ENCODE measurements at places on chromosomes 3 and 15.

DNA sequence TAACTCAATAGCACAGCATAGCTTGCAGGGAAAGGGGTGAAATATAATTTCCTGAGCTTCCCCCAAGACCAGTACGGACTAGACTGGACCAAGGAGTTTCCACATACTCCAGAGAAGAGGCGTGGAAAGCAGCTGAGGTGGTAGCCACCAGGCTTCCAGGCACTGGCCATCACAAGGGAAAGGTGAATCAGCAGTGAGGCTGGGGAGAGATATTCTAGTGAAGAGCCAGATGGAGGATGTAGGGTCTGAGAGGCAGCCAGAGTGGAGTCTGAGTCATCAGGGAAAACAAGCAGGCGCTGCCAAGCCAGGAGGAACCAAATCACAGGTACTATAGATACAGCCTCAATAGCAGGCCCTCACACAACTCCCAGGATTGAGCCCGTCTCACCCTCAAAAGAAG is 9.6 kb upstream of the RASA2 start:
- DNase-seq, result peak; percentile 41

GRCh38 chr3:69448877-69449276 is 63.0 kb upstream of the FRMD4B start:
- no peak for DNase-seq

DNA sequence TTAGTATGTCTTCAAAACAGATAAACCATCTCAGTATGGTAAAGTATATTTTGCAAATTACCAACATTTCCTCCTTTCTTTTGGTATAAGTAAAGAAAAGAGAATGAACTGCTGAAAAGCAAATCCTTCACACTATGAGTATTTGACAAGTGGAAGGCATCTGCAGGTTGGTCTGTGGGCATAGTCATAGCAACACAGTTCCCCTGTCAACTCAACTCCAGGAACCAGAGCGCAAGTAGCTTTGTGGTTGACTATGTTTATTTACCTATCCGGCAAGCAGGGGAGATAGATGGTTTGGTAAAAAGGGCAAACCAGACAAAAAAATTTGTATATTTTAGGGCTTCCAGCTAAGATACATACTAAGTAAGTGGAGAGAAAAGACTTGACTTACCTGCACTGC is 88.3 kb upstream of the PPIB start:
- no peak for DNase-seq

GRCh38 chr15:43132830-43133429 is 456 bp upstream of the TMEM62 start:
- no peak for DNase-seq

GRCh38 chr3:106115557-106115956 is 246.7 kb upstream of the CBLB start:
- no peak for DNase-seq

- no peak for DNase-seq
Observed at GRCh38 chr3:36615861-36616260, 148.5 kb downstream of the DCLK3 start.

DNA sequence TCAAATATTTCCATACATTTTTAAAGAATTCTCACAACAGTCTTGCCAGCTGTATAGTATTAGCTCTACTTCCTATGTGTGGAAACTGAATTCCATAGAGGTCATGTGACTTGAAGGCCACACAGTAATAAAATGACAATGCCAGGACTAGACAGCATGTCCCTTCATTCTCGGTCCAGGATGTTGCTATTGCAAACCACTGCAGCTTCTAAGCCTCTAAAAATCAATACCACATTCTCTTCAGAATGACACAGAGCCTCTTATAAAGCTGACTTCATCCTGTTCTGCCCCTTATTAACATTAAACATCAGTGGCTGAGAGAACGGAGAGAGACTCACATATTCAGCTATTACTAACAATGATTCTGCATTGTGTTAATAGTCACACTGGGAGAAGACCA is 240.3 kb upstream of the PEX5L start:
- DNase-seq, result no peak

DNA sequence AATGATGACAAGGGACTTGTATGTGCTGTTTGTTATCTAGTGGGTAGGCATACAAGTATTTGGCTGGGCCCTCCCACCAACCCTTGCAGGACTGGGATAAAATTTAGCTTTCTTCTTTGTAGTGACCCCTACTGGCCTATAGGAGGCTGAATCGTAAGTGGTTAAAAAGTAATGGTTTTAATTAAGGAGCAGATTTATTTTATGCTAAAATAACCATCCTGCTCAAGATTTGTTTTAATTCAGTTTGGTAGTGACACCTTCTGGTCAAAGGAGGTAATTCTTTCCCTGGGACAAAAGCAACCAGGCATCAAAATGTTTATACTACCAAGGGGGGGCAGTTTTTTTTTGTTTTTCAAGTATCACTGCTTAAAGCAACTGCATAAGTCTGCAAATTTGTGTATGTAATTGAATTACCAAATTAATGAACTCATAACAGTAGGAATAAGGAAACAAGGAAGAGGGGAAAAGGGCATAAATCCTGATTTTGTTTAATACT is 70.7 kb downstream of the TOP2B start:
- DNase-seq, result peak; percentile 81

DNA sequence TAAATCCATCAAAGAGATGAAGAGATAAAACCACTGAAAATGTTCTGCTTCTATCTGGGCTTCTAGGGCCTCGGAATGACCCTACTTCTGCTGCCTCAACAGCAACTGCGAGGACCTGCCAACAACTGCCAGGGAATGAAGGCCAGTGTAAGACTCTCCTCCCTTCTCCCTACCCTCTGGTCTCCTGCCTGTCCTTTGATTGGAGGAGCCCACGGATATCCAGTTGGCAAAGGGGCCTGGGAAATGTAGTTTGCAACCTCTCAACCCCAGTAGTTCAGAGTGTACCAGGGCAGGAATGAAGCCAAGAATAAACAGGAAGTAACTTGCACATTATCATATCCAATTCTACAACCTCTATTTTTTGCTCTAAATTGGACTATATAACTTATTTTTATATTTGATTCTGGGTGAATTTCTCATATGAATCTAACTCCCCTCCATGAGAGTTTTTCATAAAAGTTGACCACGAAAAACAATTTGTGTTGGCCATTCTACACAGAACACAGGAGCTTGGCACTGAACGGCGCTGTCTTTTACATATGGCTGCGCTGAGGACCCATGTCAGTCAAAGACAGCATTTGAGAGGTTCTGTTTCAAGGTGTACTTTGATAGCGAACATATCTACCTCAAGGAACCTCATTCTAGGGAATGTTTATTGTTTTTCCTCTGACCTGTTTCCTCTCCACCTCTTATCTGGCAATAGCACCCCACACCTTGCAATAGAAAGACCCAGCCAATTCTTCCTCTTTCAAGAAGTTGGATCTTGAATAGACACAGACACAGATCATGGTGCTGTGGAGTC is 91.1 kb upstream of the RNF7 start:
- DNase-seq, result no peak

DNA sequence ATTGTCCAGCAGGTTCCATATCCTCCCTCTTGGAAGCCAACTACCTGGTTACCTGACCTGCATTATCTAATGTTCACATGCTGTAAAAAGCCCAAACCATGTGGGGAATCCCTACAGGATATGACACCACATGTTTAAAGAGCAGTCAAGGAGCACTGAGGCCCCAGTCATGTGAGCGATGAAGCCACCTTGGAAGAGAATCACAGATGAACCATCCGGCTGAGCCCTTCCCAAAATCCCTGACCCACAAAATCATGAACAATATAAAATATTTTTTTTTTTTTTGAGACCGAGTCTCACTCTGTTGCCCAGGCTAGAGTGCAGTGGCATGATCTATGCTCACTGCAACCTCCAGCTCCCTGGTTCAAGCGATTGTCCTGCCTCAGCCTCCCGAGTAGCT is 10.6 kb upstream of the ANKDD1A start:
- no peak for DNase-seq

GRCh38 chr15:52348056-52348745 is 52.6 kb upstream of the MYO5C start:
- DNase-seq, result no peak

- DNase-seq, result no peak
Observed at GRCh38 chr3:50486219-50486888, 17.1 kb downstream of the CACNA2D2 start.

DNA sequence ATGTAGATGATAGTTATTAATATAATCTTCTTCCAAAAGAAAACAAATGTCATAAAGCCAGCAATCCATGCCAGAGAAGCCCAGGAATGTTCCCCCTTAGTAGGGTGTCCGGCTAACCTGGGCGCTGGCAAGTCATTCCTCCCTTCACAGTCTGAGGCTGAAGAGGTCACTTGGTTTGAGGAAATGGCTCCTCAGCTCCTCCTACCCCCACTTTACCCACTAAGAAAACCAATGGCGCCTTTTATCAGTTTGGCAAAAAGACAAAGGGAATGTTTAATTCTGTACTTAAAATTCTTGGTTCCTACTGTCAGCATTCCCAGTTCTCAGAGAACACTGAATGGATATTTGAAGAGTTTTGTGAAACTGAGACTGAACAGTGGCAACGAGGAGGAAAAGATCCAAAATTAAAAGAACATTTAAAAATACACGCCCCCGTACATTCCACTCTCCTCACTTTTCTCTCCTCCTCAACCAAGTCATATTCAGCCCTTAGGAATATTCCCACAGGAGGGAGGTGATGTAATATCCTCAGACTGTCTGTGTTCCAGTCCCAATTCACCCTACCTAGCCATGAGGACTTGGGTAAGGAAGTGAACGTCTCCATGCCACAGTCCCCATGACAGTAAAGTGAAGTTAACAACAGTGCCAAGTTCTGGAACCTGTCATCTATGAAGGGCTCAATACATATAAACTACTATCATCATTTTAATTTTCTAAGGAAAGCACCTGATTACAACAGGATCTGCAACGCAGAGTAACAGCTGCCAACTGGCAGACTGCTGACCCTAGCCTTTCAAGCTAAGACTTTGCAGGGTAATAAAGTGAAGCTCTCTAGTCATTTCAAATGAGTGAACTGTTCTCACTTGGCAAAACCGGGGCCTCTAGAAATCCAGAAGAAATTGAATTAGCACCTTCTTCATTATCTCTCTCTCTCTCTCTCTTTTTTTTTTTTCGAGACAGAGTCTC is 234.5 kb upstream of the ICE2 start:
- no peak for DNase-seq

DNA sequence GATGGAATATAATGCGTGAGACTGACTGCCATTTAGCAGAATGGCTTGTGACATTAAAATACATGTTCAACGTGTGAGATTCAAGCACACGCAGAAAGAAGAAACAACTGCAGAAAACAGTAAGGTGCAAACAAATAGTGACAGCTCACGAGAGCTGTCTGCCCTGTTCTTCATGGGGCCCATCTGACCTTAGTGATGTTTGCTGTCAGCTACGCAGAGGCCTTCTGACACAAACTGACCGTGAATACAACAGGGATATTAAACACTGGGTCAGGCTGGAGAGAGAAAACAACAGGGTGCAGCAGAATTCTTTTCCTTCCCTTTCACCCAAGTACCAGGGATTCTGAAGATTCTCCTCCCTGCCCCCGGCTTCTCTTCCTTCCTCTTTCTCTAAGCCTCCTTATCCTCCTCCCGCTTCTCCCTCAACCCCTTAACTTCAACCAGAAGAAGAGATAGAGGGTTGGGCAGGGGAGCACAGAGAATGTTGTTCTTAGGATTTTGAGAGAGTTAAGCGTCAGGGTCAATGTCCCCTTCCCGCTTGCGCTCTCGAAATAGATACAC is 2.1 kb downstream of the TNFAIP8L3 start:
- no peak for DNase-seq

DNA sequence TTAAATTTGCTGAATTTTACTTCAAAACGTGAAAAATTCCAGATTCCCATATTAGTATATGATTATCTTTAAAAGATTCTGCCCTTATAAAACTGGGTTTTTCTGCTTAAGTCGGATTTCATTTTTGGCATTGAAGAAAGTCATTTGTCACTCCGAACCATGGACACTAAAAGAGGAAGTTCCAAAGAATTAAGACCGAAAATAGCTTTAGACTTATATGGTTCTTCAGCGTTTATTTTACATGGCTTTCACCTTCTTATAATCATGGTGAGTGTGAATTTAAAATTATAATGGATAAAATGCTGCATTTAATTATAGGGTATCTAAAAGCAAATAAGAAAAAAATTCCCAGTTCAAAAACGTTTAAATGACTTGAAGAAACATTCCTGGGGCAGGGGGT is 1.0 kb downstream of the C3orf38 start:
- DNase-seq, result no peak

DNA sequence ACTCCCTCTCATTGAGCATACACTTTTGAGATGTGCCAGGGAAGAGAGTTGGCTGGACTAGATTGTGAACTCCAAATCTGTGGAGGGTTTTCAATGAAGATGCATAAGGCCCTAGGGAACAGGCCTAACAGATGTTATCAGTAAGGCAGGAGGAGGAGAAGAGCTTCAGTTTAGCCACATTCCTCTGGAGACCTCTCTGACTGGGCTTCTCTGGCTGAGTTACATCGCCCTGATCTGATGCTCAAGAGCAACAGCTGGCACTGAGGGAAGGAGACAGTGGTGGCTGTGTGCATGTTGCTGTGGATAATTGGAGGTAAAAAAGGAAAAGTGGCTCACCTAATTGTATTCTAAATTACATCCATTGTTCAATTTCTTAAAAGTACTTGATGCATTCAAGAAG is 206.4 kb upstream of the CFAP20DC start:
- no peak for DNase-seq

GRCh38 chr15:35701402-35702046 is 155.6 kb upstream of the DPH6 start:
- no peak for DNase-seq

GRCh38 chr15:34795267-34796081 is at the start of gene ACTC1:
TSS of gene ACTC1 (minus strand) at chr15:34795549. CDS start at chr15:34794808, 741 bp downstream.
- DNase-seq, result no peak

DNA sequence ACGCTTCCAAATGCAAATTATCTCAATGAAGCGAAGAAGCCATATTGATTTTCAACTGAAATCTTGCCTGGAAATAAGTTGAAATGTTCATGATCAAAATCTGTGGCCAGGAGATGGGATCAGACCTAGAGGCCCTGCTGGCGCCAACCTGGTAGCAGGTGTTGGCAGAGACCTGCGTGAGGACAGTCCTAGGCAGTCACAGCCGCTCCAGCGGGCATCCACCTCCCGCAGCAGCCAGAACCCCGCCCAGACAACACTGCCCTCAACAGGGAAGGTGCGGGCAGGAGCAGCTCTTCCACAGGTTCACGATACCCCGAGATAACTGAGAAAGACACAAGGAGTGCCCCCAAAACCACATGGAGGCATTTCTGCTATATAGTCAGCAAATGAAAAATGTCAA is 145.3 kb downstream of the XXYLT1 start:
- no peak for DNase-seq

- DNase-seq, result no peak
Observed at GRCh38 chr3:150271591-150271960, 136.5 kb upstream of the TSC22D2 start.

DNA sequence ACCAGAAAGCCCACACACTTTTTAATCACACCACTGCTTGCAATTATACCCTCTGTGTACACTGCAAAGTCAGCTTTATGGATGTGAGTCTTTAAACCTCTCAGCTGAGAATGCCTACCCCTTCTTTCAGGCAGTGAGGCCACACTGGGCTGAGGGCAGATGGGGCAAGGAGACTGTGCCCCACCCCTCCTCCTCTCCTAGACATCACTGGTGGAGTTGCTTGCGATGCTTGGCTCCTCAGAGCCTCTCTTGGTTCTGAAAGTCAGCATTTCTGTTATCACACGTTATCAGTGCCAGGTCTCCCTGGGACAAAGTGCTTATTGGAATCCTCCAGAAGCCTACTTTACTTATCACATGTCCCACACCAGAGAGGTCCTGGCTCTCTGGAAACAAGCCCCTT is 128.2 kb downstream of the ZNF621 start:
- DNase-seq, result no peak
